GM12864 (cell line): ENCODE measurements at places on chromosomes 1 and 21.

DNA sequence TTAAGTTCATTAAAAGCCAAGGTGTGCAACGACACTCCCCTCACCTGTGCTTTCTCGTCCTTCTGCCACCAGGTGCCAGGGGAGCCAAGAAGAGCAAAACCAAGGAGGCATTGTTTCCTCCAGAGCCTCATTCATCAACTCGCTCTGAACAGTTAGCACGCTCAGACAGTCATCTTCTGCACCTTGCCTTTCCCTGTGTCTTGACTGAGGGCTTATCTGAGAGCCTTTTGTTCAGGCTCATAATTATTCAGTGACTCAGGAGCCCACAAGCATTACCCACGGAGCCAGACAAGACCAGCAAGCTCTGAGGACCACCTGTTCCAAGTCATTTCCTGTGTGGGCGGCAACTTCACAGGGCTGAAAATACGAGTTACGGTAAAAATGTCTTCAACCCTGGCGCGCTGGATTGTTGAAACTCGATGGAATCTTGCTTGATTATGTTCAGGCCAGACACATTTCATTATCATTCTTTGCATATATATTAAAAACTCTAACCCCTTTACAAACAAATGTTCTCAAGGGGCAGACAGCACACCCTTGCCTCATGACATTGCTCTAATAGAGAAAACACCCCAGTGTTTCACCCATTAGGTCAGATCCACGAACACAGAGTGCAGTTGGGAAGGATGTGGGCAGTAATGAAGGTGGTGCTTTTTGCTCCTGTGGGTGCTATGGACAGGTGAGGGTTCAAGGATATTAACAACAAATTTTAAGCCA is 89.7 kb upstream of the RUNX1 start:
- DNase-seq: peak; percentile 13

DNA sequence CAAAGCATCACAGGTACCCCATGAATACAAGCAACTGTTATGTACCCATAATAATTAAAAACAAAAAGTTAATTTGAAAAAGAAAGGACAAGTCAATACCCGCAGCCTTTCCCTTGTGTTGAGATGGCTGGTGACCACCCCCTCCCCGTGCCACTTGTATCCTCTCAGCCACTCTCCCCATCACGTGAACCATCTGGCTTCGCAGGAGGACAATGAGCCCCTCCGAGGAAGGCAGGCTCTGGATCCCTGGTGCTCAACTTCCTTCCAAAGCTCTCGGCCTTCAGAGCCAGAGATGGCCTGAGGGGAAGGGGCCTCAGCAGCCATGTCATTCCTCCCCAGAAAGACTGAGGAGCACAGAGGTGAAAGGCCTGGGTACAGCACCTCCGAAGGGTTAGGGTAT is 120.4 kb upstream of the RAB4A start:
- DNase-seq: no peak

DNA sequence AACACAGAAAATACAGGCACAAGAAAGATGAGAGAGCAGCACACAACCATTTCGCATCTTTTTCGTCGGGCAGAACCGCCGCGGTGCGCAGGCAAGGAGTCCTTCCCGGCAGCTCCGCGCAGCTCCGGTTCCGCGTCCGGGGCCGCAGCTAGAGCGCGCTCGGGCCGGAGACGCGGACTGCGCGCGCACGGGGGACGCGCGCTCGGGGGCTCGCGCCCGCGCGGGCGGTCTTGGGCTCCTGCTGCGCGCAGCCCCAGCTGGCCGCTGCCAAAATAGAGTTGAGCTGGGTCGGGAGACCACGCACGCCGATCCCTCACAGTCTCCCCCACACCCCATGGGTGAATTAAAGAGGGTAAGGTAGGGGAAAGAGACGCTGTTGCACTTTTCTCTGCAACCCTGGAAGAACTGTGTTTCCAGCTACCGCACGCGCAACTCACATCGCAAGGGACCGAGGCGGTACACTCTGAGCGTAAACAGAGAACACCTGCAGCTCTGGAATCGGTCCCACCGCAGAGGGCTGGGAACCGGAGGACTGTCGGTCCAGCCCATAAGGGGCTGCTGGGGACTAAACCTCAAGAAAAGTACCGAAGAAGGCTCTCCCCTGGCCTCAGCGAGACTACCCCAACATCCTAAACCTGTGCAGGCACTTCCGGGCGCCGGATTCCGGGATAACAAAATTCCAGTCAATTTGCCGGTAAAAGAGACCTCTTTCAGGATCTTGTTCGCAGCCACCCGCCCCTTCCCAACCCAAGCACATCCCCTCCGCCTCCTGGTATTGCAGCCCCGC is 1.7 kb downstream of the NR5A2 start:
- DNase-seq: no peak

DNA sequence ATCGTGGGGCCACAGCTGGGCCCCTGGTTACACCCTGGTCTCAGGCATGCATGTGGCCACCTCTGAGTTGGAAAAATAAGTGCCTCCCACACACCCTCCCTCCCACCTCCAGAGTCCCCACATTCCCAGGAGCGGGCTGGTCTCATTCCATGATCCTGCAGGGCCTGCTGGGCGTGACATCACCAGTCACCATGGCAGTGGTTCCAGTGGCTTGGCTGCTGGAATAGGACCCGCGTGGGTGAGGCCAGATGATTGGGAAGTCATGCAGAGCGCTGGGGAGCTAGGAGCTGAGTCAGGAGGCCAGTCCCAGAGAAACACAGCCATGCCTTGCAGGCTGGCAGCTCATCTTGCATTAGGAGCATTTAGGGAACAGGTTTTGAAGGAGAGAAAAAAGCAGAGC is 125.4 kb upstream of the TMEM51 start:
- DNase-seq: no peak

- DNase-seq: no peak
Measured at GRCh38 chr1:203937678-203938330, 76.4 kb downstream of the SNRPE start.

GRCh38 chr1:154784924-154785531 is 85.1 kb downstream of the KCNN3 start:
- DNase-seq: peak; percentile 78

GRCh38 chr21:16377857-16378256 is 648.1 kb downstream of the USP25 start:
- DNase-seq: no peak

- DNase-seq: no peak
Measured at GRCh38 chr21:17742181-17742580, 77.0 kb downstream of the C21orf91 start.

- no peak for DNase-seq
Measured at GRCh38 chr1:168303716-168304540, 23.3 kb downstream of the TBX19 start.
